ENCODE measurements at places on chromosomes 1 and 21.
A peak's percentile ranks its signal among the peaks of the same experiment; 100 is the strongest.

- DNase-seq, result no peak
Observed at GRCh38 chr21:44614961-44615391, 3.1 kb downstream of the KRTAP10-8 start.

DNA sequence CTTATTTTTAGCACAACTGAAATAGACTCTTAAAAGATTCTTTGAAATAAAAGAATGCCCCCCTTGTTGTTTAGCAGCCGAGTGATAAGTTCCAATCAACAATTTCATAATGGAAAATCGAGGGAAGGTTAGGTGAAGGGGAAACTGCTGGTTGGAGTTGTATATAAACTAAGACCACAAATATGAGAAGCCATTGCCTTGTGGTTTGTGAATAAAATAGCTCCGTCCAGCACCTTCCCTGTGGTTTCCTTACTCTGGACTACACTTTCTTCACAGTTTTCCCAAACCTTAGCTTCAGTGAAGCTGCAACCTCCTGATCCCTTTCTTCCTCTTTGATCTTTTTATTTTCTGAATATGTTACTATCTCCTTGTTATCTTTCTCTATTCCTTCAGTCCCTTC, 6.7 kb upstream of the RAB3GAP2 start:
- DNase-seq, result no peak

DNA sequence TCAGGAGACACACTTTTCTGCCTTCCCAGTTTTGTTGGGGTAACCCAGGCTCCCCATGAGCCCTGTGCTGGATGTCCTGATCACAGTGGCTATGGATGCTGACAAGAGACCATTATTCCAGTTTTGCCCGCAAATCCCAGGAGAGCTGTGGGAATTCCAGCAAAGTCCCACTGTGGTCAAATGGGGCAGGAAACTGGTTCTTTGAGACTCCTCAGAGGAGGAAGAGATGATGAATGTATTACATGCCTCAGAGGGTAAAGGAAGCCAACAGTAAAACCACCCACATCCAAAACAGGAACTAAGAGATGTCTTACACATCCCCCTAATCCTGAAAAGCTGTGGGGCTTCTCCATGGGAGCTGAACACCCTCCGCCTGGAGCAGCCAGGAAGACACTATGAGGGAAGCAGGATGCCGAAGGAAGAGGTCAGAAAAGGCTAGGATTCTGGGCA, 12.8 kb upstream of the MPZL1 start:
- DNase-seq, result no peak

- no peak for DNase-seq
Observed at GRCh38 chr1:206435445-206435844, 34.8 kb upstream of the IKBKE start.

DNA sequence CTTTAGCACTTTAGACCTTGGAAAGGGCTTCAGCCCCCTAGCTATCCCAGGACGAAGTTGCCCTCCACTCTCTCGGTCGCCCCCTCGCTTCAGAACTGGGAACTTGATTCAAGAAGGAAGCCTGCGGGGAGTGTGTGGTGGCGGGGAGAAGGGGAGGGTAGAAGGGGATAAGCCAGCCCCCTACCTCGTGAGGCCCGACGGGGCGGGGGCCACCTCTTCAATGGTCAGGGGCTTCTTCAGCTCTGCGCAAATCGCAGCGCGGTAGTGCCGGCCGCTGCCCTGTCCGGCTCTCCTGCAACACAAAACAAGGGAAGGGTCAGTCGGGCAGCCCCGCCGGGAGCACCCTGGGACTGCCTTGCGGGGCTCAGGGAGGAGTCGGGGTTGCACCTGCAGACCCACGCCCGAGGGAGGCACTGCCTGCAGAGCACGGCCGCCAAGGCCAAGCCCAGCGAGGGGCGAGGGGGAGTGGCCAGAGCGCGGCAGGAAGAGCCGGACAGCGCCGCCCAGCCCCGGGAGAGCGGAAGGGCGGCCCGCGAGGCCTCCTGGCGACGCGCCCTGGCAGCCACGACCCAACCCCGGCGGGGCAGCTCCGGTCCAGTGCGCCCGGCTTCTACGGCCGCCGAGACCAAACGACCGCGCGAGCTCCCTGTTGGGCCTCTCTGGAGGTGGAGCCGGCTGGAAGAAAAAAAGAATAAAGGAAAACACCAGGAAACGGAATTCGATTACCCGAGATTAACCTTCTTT, 56.2 kb upstream of the RASAL2 start:
- no peak for DNase-seq

GRCh38 chr21:20311234-20311787, 686.9 kb upstream of the NCAM2 start:
- DNase-seq, result no peak

- DNase-seq, result no peak
Observed at GRCh38 chr1:109547463-109548320, 723 bp upstream of the GNAI3 start.

DNA sequence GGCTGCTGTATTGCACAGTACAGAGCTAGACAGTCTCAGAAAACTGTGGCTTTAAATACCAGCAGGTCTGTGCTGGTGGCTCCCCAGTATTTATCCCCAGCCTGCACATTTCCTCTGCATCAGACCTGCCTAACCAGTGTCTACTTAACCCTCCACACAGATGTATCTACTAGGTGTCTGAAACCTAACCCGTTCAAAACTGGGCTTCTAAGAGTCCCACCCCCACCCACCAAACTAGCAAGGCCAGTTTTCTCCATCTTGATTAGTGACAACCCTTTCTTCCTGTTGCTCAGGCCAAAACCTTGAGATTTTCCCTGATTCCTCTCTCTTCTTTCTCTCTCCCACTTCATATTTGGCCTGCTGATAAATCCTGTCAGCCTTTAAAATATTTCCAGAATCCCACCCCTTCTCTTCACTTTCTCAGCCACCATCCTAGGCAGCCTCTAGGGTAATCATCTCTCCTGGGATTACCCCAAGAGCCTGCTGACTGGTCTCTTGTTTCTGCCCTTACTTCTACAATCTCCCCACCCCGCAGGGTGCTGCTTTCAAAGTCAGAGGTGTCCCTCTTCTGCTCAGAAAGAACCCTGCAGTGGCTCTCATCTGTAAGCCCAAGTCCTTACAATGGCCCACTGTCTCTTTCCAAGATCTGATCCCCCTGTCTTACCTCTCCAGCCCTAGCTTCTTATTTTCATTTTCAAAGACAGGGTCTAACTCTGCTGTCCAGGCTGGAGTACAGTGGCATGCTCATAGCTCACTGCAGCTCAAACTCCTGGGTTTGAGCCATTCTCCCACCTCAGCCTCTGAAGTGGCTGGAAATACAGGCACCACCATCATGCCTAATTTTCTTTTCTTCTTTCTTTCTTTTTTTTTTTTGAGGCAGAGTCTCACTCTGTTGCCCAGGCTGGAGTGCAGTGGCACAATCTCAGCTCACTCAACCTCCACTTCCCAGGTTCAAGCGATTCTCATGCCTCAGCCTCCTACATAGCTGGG, 45.2 kb downstream of the H3-3A start:
- no peak for DNase-seq

DNA sequence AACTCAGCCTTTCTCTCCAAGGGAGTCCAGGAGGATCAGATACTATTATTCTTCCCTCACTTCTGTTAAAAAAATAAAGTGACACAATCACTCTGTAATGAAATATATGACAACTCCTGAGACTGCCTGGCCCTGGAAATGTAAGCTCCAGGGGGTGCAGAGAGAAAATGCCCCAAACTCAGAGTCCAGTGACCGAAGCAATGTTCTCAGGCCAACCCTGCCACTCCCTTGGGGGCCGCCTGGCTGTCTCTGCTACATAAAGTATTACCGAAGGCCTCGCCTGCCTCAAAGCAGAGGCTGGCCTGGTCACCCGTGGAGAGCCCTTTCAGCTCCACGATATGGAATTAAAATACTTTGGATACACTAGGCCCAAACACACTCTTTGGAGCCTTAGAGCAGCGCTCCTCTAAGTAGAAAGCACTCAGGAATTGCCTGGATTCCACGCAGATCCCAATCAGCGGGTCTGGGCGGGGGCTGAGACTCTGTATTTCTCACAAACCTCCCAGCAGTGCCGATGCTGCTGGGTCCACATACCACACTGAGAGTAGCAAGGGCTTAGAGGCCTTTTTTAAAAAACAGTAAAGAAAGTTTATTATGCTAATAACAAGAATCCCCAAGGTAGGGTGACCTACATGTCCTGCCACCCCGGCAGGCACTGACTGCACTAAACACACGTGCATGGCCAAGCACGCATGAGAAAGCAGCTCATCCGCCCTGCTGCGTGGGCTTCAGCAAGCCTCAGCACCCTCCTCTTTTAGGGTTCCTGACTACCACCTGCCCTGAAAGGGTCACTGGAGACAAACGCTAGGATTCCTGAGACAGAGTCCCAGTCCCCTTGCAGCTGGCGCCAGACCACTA, 31.1 kb downstream of the TMCO4 start:
- no peak for DNase-seq

- no peak for DNase-seq
Observed at GRCh38 chr1:167685844-167686243, 35.9 kb upstream of the MPZL1 start.

DNA sequence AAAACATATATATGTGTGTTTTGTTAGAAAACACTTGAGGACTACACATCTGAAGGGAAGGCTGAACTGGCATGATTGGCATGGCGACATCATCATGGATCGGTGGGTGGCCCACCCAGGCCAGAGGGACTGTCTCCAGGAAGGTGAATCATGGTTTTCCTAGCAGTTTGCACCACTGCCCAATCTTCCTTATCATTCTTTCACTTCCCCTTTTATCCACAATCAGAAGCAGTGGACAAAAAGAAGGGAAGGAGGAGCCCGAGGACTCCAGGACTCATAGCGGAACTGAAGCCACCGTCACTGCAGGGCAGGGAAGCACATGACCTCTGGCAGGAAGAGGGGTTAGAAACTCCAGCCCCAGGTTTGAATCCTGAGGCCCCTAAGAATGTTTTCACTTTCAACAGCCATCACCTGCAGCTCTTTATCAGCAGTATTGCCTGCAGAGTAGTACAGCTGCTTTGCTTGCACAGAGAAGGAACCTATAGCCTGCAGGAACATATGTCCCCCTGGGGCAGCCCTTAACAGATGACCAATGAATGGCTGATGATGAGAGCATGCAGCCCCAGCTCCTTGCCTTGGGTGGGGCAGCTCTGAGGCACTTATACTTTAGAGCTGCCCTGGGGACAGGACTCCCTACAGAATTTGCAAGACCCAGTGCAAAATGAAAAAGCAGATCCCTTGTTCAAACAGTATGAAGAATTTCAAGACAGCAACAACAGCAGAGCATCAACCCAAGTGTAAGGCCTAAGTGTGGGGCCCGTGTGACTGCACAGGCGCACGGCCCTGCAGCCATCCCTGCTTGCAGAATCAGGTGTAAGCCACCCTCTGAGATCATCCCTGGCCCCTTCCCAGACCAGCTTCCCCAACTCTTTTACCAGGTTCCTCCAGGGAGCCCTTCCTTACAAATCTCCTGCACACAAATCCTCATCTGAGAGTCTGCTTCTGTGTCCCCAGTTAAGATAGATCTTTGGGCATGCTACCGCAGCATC, 241.8 kb upstream of the IRF2BP2 start:
- peak; percentile 26 for DNase-seq

- DNase-seq, result no peak
Observed at GRCh38 chr1:236124965-236125364, 17.4 kb upstream of the GPR137B start.

Measured in GM19239 (cell line).